ENCODE measurements at places on chromosomes 7 and 10. TPM values are rescaled to one million over a fixed set of nuclear protein-coding genes. Genes with fewer than 3 reads are reported as not detected.

The GPR85 gene
- not detected for total RNA-seq

The GIMAP6 gene
- not detected for total RNA-seq

The SAMD9L gene
- total RNA-seq = 0.72 TPM

The PARD3 gene
- total RNA-seq = 95.5 TPM

The STEAP4 gene
- total RNA-seq = not detected

The SGCE gene
- 55.7 TPM for total RNA-seq

The DNA2 gene
- total RNA-seq = 10.5 TPM

The PDK4 gene
- total RNA-seq = 22.0 TPM

The IQCE gene
- total RNA-seq = 12.6 TPM

The NPY4R2 gene
- total RNA-seq = 15.2 TPM

The IDE gene
- 23.8 TPM for total RNA-seq

The SDHAF3 gene
- 49.9 TPM for total RNA-seq

The ACTL6B gene
- not detected for total RNA-seq

The ZPBP gene
- not detected for total RNA-seq

The FGL2 gene
- total RNA-seq = not detected

The LRIT1 gene
- total RNA-seq = not detected

The SLC18A2 gene
- not detected for total RNA-seq

The THNSL1 gene
- 3.5 TPM for total RNA-seq

The HOXA1 gene
- total RNA-seq = 4.0 TPM

The PLPP4 gene
- 0.18 TPM for total RNA-seq

The ARHGEF5 gene
- 1.6 TPM for total RNA-seq

The PLAC9 gene
- 0.46 TPM for total RNA-seq

The BZW2 gene
- 103 TPM for total RNA-seq

The TAF3 gene
- total RNA-seq = 8.0 TPM

The GTF2IRD1 gene
- 12.4 TPM for total RNA-seq

The OR2A5 gene
- total RNA-seq = not detected

The CALHM3 gene
- 0.38 TPM for total RNA-seq

The CNPY1 gene
- total RNA-seq = not detected

The CEP55 gene
- total RNA-seq = 66.7 TPM

The GSTO2 gene
- 1.7 TPM for total RNA-seq

The BEND7 gene
- 10.1 TPM for total RNA-seq

The SOSTDC1 gene
- not detected for total RNA-seq

The EPO gene
- total RNA-seq = not detected

The NPTX2 gene
- 0.09 TPM for total RNA-seq

The ASB10 gene
- not detected for total RNA-seq

The FOXI2 gene
- not detected for total RNA-seq

The JAKMIP3 gene
- total RNA-seq = 1.6 TPM

All from A549 treated with RU486 at 1 μM for 4 hours (cell line).